ENCODE measurements at places on chromosomes 3 and 15. TPM values are rescaled to one million over a fixed set of nuclear protein-coding genes. Genes with fewer than 3 reads are reported as not detected.

The P2RY13 gene
- not detected for total RNA-seq

The PLIN1 gene
- 0.72 TPM for total RNA-seq

The ASB14 gene
- not detected for total RNA-seq

The ZCWPW2 gene
- total RNA-seq, result 0.39 TPM

The C3orf20 gene
- total RNA-seq, result not detected

The HHATL gene
- total RNA-seq, result not detected

The DUOXA2 gene
- not detected for total RNA-seq

The CAMP gene
- not detected for total RNA-seq

The RETNLB gene
- not detected for total RNA-seq

The GLCE gene
- total RNA-seq, result 24.8 TPM

All from epithelial cell of alveolus of lung (primary cell).